ENCODE measurements at places on chromosomes 13 and 19.

DNA sequence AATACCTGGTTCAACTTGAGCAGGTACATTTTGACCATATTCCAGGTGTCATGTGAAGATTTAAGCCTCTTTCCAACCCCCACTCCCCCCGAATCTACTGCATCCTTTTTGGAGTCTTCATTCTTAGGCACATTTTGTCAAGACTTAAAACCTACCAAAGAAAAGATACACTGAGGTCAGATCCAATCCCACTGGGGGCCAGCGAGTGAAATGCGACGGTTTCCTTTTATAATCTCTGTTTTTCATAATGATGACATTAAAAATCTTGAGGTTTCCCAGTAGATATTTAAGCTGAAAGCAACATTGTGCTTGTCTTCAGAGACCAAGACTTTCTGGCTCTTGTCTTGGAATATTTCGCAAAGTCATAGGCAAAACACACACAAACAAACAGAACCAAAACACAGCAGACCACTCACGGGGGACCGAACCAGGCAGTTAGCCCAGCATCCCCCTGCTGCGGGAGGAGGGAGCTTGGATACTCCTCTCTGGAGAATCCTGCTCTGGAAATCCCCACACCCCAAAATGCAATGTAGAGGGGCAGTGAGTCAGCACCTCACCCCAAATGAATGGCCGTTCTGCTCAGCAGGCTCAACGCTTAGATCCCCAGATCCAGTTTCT, 506 bp upstream of the GAS6 start:
- DNase-seq: no peak

GRCh38 chr19:50646074-50646807, 3.0 kb upstream of the C19orf81 start:
- no peak for DNase-seq

DNA sequence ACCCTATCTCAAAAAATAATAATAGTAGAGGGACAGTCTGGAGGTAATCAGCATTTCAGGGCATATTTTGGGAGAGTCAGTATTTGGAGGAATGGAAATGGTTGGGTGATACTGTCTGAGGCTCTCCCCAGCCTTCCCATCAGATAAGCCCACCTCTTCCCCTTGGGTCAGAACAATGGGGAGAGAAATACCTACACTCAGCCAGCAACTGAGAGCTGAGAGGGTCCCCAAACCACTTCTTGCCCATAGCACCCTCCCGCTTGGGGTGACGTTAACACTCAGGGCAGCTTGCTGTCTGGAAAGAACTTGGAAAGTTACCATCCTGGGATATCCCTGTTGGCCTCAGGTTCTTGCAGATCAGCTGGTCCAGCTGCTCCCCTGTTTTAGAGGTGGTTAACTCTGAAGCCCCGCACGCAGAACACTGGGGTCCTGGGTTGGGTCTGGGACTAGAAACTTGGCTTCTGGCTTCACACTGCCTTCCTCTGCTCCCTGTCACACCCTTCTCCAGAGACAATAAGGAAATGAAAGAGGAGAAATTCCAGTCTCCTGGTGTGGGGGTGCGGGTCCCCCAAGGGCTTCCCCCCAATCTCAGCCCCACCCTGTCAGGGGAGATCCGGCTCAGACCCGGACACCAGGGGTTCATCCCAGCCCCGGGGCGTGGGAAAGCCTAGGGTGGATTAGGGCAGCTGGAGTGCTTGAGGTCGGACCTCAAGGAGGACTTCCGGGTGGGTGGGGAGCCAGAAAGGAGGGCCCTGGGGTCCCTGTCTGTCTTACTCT, 2.5 kb downstream of the FOXA3 start:
- DNase-seq: no peak

- DNase-seq: no peak
Measured at GRCh38 chr19:8666814-8667405, 31.7 kb downstream of the ACTL9 start.

GRCh38 chr19:20470345-20471135, 95.0 kb downstream of the ZNF737 start:
- no peak for DNase-seq

- no peak for DNase-seq
Measured at GRCh38 chr13:24183741-24184182, 23.2 kb downstream of the SPATA13 start.

GRCh38 chr13:99472122-99472440, 29.2 kb upstream of the TM9SF2 start:
- DNase-seq: no peak

- DNase-seq: peak; percentile 9
Measured at GRCh38 chr19:43789029-43789428, 8.3 kb upstream of the KCNN4 start.

GRCh38 chr19:2808129-2808941, 11.3 kb upstream of the ZNF554 start:
- DNase-seq: no peak

DNA sequence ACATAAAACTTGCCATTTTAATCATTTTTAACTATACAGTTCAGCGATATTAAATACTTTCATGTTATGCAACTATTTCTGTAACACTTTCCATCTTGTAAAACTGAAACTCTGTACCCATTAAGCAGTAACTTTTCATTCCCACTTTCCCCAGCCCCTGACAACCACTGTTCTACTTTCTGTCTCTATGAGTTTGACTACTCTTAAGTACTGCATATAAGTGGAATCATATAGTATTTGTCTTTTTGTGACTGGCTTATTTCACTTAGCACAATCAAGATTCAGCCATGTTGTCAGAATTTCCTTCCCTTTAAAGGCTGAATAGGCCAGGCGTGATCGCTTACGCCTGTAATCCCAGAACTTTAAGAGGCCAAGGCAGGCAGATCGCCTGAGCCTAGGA, 56.2 kb downstream of the ARHGAP35 start:
- DNase-seq: no peak

DNA sequence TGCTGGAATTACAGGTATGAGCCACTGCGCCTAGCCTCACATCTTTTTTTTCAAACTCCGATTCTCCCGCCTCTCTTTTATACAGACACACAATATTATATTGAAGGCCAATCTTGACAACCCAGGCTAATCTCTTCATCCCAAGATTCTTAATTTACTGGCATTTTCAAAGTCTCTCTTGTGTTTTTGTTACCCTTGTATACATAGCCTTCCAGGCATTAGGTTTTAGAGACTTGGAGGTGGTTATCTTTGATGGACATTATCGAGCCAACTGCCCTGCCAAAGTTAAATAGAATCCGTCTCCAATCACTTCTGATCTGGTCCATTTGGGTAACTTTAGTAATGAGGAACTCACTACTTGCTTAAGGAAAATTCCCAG, 14.4 kb upstream of the CYP2A7 start:
- no peak for DNase-seq

DNA sequence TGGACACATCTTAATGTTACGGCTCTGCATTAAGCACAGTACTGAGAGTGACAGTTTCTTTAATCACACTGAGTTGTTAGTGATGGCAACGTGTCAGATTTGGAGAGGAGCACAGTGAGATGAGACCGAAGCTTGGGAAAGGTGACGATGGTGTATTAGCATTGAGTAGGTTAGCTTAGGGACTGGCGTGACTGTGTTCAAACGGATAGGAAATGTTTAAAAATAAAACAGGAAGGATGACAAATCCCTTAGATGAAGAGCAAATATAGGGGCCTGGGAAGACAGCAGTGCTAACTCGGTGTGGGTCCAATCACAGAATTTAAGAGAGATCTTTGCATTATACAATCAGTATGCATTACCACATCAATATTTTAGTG, 384.3 kb downstream of the HS6ST3 start:
- no peak for DNase-seq

GRCh38 chr19:48963371-48964204, 1.5 kb upstream of the FTL start:
- DNase-seq: peak; percentile 53

DNA sequence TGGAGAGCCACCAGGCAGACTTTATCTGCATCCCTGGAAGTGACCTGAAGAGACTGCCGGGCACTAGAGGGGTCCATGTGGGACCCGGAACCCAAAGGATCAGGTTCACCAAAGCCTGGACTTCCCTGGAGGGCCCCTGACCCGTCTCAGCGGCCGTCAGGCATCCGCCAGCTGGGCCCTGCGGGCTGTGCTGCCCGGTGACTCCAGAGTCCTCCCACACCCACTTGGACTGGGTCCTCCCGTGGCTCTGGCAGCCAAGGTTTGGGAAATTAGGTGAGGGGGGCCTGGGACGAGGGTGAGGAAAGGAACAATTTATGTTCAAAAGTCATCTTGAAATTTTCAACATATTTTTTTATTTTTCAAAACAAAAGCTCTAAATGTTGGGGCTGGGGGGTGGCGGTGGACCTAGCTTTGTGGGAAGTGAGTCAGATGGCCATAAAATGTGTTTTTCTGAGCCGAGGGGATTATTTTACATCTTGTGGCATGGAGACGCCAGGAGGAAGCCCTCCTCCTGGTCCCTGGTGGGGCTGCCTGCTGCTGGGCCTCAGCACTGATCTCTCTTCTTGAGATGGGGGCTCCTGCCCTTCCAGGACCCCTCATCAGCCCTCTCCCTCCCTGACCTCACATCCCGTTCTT, 20.2 kb downstream of the CEBPA start:
- no peak for DNase-seq

DNA sequence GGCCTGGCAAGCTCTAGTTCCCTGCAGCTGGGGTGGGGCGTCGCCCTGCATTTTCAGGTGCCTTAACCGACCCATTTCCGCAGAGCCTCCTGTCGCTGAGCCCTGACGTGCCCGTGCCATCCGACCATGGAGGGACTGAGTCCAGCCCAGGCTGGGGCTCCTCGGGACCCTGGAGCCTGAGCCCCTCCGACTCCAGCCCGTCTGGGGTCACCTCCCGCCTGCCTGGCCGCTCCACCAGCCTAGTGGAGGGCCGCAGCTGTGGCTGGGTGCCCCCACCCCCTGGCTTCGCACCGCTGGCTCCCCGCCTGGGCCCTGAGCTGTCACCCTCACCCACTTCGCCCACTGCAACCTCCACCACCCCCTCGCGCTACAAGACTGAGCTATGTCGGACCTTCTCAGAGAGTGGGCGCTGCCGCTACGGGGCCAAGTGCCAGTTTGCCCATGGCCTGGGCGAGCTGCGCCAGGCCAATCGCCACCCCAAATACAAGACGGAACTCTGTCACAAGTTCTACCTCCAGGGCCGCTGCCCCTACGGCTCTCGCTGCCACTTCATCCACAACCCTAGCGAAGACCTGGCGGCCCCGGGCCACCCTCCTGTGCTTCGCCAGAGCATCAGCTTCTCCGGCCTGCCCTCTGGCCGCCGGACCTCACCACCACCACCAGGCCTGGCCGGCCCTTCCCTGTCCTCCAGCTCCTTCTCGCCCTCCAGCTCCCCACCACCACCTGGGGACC, 1.2 kb downstream of the ZFP36 start:
- DNase-seq: no peak

- no peak for DNase-seq
Measured at GRCh38 chr19:4352701-4353121, 9.3 kb downstream of the MPND start.

GRCh38 chr13:36841391-36841790, 22.4 kb downstream of the RFXAP start:
- DNase-seq: no peak

GRCh38 chr13:100565286-100565685, 23.3 kb downstream of the GGACT start:
- no peak for DNase-seq

DNA sequence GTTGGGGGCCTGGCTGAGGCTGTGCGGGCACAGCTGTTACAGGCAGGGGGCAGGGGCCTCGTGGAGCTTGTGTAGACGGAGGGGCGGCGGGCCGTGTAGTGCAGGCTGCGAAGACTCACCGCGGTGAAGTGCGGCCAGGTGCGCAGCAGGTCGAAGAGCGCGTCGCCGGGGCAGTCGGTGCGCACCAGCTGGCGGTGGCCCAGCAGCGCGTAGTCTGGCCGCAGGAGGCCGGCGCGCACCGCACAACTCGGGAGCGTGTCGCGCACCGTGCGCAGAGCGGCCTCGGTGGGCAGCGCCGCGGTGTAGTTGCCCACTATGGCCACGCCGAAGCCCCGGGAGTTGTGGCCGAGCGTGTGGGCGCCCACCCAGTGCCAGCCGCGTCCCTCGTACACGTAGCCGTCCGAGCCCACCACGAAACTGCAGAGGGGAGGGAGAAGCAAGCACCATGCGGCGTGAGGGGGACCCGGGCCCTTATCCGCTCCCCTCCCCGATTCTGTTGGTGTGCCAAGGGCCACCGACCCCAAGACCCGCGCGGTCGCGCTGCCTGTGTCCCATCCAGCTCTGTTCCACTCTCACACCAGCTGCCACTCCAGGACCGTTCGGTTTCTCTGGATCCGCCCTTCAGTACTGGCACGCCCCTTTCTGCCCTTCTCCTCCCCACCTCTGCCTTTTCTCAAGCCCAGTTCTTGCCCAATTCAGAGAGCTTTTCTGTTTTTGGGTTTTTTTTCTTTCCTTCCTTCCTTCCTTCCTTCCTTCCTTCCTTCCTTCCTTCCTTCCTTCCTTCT, 5.4 kb upstream of the RASAL3 start:
- no peak for DNase-seq

GRCh38 chr13:35736876-35737275, 260.4 kb upstream of the MAB21L1 start:
- DNase-seq: no peak

- no peak for DNase-seq
Measured at GRCh38 chr13:29448174-29448573, 147.3 kb downstream of the SLC7A1 start.

DNA sequence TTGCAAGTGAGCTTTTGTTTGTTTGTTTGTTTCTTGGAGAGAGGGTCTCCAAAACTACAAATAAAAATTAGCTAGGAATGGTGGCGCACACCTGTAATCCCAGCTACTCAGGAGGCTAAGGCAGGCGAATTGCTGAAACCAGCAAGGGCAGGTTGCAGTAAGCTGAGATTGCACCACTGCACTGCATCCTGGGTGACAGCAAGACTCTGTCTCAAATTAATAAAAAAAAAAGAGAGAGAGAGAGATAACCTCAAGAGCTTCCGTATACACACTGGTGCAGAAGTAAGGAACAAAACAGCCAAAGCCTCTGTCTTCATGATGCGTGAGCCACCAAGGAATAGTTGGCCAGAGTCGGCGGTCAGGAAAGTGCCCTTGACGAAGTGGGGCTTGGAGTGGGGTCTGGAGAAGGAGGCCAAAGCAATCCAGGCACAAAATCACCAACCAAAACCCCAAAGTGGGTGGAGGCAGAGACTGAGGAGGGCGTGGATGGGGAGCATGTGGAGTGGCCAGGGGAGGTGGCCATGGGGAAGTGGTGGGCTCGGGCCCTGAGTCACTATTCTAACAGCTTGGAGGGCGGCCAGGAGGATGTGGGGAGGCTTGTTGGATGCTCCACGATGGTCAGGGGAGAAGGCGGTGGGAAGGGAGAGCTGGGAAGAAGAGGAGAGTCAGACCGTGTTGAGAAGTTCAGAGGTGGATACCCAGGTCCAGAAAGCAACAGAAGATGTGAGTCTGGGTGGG, 21.2 kb upstream of the TOMM40 start:
- no peak for DNase-seq

GRCh38 chr13:106573868-106574267, 5.9 kb upstream of the ARGLU1 start:
- no peak for DNase-seq

GRCh38 chr13:107203146-107203847, 635.4 kb upstream of the ARGLU1 start:
- peak; percentile 10 for DNase-seq
